ENCODE measurements at places on chromosomes 1 and 21. TPM values are rescaled to one million over a fixed set of nuclear protein-coding genes. Genes with fewer than 3 reads are reported as not detected.

The UBASH3A gene
- not detected for total RNA-seq

The RABIF gene
- 10.5 TPM for total RNA-seq

The AK4 gene
- 16.6 TPM for total RNA-seq

The CATSPERE gene
- total RNA-seq, result 0.39 TPM

The BLACAT1 gene
- total RNA-seq, result under 0.01 TPM

The SLC19A1 gene
- 5.4 TPM for total RNA-seq

The SPATA45 gene
- total RNA-seq, result not detected

The PGD gene
- total RNA-seq, result 64.5 TPM

The GPA33 gene
- total RNA-seq, result not detected

The S100A5 gene
- not detected for total RNA-seq

The CAPN9 gene
- total RNA-seq, result not detected

Data from dermis microvascular lymphatic vessel endothelial cell (primary cell).